Amniotic epithelial cell (primary cell): ENCODE measurements at places on chromosomes 6 and 20.

DNA sequence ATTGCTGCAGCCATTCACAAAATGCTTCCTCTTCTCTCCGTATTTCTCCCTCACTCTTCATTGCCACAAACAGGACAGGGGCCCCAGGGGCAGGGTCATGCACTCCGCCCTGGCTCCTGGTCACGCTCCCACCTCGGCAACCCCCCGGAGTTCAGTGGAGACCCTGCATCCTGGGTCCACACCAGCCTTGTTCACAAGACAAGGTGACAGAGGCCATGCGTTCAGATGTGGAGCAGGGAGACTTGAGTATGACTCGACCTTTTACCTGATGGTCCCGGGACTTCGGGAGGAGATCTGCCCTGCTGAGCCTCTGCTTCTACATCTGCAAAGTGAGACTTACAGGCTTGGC lies 49.4 kb downstream of the ANKRD60 start:
- no peak for DNase-seq

DNA sequence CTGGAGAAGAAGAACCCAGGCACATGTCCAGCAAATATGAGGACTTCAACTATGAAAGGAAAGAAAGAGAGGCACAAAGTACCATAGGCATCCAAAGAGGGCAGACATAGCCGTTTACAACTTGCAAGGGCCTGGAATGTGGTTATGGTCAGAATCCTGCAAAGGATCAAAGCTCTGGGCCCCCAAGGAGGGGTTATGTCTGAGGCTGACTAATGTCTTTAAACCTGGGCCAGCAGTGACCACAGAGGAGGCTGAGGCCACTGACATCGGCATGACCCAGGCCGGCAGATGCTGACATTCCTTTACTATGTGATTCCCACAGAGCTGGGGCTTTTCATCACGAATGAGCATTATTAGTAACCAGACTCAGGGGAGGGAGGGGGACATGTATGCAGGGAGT lies 861.1 kb downstream of the DHX35 start:
- peak; percentile 7 for DNase-seq

DNA sequence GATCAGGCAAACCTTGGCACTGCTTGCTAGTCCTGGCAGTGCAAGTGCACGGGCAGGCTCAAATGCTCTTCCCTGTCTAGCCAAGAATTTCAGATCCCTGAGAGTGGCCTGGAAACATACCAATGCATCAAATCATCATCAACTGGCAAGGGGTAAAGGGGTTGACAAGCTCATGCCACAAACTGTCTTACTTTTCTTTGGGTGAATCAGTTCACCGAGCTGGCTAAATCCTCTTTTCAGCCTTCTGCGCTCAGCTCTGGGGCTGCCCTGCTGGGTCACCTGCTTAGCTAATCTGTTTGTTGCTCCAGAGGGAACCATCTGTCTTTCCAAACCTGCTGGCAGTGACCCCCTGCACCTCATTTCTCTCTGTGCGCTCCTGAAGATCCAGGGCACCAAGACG lies 59.5 kb downstream of the LYRM4 start:
- DNase-seq: no peak

GRCh38 chr6:13846841-13847240 lies 32.5 kb upstream of the MCUR1 start:
- no peak for DNase-seq

GRCh38 chr20:10370091-10370887 lies 63.7 kb downstream of the MKKS start:
- peak; percentile 93 for DNase-seq

GRCh38 chr6:99612551-99613408 lies 6.1 kb downstream of the PRDM13 start:
- DNase-seq: no peak

- DNase-seq: no peak
Measured at GRCh38 chr6:167210375-167211294, 52.9 kb upstream of the GPR31 start.

GRCh38 chr20:913306-913849 lies 2.8 kb downstream of the ANGPT4 start:
- DNase-seq: no peak

DNA sequence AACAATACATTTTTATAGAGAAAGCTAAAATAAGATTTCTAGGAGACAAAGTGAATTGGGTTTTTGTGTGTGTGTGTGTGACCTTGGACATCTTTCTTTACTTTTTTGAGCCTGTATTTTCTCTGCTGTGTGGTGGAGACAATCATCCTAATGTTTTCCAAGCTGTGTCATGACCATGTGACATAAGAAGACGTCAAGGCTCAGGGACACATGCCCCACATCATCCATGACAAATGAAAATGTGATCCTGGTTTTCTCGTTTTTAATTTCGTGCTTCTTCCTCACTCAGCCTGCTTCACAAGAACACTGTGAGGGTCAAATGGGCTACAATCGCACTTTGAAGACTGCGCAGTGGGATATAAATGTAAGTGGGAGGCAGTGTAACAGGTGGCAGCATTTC lies 3.9 kb upstream of the BTNL2 start:
- DNase-seq: no peak

DNA sequence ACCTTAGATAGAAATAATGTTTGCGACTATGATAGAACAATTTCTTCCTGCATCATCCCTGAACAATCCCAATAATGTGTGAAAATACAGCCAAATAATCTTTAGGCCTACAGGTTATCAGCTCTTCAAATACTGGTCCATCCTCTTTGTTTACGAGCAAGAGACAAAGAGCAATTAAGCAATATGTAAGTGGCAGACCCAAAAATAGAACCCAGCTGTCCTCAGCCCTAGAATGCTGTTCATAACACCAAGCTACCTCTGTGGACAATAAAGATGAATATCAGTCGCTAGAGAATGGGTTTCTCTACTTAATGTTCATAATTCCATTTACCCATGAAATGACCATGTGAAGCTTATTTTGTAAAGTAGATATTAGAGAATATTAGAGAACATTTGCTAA lies 28.4 kb upstream of the OSTM1 start:
- DNase-seq: no peak

- peak; percentile 64 for DNase-seq
Measured at GRCh38 chr20:54197621-54198604, 10.0 kb upstream of the PFDN4 start.

DNA sequence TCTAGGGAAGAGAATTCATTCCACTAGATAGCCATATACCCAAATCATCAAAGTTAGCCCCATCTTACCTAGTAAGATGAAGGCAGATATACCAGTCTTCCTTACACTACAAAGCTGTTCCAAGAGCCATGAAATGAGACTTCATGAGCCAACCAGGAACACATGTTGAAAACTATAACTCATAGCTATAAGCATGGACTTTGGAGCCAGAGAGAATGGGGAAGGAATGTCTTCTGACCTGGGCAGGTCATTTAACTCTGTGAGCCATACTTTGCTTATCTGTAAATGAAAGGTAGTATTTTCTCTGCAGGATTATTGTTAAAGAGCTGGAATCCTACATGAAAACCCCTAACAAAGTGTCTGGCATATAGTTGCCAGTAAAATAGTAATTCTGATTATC lies 27.3 kb downstream of the ADGRF5 start:
- no peak for DNase-seq
